Ascending aorta (tissue), 2 donors: ENCODE measurements at places on chromosomes 6 and 20.

DNA sequence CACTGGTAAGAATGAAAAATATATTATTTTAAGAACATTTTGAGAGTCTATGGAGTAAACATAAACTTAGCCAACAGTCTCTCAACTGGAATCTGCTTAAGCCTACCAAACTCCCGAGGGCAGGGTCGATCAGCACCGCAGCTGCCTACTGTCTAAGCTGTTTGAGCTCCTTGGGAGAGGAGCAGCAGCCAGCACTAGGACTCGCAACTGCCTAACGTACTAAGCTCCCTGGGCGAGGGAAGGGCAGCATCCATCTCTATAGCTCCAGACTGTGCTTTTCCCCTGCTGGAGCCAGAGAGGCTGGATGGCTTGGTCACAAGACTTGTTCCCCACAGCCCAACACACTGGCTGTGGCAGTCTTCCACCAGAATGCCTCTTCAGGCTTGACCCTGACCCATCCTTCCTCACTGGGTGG lies 96.4 kb downstream of the MOXD1 start:
- no peak for DNase-seq

DNA sequence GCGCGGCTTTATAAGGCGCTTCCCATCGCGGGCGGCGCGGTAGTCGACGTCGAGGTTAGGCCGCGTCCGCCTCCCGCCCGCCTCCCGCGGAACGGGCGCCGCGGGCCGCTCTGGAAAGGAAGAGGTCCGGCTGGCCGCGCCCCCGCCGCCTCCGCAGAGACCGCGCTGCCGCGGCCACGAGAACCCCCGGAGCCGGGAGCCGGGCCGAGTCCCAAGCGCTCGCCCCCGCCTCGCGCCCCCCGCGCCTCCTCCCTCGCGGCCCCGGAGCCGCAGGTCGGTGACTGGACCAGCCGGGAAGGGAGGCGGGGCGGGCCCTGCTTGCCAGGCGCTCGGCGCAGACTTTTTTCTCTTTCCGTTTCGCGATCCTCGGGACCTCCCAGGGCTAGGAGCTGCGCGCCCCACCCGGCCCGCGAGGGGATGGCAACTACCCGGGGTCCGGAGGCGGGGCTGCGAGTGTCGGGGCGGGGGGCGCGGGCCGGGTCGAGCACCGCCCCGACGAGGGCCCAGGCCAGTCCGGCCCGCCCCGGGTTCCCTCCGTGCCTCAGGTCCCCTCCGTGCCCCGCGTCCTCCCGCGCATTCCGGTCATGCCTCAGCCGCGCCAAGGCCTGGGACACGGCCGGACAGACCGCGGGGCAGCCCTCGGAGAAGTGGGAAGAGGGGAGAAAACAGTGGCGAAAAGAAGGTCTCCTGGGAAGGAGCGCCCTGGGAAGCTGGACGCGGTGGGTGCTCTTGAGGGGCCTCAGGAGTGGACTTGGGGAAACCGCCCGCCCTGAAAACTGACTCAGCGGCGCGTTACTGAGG lies 417 bp upstream of the PXDC1 start:
- DNase-seq, result peak; percentile 96

DNA sequence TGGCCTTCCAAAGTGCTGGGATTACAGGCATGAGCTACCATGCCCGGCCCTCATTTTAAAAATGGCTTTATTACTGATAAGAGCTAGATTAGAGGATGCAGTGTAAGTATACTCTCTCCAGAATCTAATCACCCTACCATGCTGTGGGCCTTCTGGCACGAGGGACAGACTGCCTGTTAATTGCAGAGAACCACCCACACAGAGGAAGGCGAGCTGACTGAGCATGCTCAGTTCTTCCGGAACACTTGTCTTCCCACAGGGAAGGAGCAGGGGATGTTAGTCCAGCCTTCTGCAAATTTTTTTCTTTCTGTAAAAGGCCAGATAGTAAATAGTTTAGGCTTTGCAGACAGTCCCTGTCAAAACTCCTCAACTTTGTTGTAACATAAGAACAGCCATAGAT lies 48.9 kb downstream of the ALDH5A1 start:
- DNase-seq, result no peak

DNA sequence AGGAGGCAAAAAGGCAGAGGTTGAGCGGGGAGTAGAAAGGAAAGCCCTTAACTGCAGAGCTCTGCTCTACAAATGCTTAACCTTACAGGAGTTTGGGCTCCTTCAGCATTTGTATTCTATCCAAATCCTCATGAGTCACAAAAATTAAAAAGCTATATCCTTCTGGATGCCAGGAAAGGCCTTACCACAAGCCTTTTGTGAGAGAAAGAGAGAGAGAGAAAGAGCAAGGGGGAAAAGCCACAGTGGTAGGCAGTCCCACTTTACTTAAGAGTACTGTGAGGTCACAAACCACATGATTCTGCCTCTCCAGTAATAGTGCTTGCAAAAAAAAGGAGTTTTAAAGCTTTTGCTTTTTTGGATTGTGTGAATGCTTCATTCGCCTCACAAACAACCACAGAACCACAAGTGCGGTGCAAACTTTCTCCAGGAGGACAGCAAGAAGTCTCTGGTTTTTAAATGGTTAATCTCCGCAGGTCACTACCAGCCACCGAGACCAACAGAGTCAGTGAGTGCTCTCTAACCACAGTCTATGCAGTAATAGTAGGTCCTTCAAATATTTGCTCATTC lies at the start of gene RUNX2:
Gene RUNX2 (plus strand): TSS at position 375 of the 567 bp plus-strand sequence. CDS start 397 bp downstream, outside the sequence.
- DNase-seq, result no peak

GRCh38 chr6:43269273-43270007 lies 26.2 kb downstream of the TTBK1 start:
- DNase-seq, result no peak

DNA sequence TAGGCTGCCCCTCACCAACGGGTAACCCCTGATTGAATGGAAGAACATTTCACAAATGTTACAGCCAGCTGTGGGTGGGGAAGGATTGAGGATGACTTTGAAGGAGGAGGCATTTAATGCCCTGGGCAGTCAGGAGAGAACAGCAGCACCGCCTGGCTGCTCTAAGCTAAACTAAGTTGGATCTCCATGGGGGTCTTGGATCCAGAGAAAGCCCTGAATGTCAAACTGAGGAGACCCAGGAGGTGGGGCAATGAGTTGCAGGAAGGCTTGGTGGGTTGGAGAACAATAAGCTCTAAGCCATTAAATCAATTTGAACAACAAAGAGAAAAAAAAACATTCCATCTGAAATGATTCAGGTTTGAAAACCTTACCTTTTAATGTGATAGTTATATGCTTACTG lies 35.4 kb downstream of the TMX4 start:
- DNase-seq, result no peak

- no peak for DNase-seq
Observed at GRCh38 chr6:991192-991591, 298.3 kb upstream of the EXOC2 start.

DNA sequence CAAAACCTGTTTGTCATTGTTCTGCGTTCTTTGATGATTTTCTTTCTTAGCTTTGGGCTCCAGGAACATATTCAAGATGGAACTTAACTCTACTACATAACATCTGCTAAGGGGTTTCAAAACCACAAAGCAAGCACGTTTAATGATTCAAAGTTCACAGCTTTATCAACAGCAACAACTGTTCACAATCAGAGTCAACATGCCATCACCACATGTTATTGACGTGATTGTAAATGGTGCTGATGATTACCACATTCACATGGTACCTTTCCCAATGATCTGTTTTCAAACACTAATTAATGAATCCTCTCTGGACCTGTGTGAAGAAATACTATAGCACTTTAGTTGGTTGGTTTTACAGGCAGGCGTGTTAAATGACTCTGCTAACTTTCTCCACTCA lies 180.6 kb upstream of the CEP162 start:
- no peak for DNase-seq

DNA sequence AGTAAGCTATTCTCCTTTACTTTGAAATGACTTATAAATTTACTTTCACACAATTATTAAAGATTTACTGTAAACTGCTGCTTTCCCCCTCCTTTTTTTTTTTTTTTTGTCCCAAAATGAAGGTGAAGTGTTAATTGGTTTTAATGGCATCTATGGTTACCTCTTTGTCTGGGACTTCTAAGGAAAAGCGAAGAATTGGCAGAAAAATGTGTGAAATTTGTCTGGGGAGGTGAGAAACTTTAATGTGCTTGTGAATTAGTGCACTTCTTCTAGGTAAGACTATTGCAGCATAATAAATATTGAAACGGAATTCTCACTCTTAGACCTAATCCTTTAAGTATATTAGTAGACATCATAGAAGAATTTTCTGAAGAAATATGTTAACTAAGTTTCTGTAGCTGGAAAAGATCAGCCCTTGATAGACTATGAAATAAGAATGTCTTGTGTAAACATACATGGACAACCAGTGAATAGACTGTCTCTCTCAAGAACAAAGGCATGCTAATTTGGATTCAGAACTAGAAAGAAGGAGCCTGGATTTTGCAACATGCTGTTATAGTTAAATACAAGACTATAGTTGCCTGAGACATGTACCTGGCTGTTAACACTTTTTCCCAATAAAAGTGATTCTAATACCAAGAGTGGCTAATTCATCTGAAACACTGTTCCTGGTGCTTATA lies 23.9 kb downstream of the FLRT3 start:
- DNase-seq, result no peak

DNA sequence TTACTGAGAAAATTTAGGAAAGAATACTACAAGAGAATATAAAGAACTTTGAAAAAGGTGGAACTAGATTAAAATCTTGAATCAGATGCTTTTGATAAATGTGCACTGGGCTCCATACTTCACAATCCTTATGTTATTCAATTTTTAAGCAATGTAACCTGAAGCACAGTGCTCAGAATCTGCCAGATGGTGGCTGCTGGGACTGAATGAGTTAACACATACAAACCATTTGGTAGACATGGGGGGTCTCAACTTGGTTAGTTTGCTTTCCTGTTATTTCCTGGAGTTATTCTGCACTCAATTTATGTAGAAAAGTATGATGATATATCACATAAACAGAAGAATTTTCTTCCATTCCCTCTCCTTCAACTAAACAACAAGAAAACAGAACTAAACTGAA lies 326.5 kb downstream of the RNGTT start:
- DNase-seq, result no peak

GRCh38 chr6:31572041-31572911 lies at the start of gene LTA:
TSS of gene LTA (plus strand) at chr6:31572289. CDS start at chr6:31572743, 454 bp downstream.
- no peak for DNase-seq

GRCh38 chr6:83518816-83519480 lies 6.6 kb downstream of the PRSS35 start:
- DNase-seq, result no peak

DNA sequence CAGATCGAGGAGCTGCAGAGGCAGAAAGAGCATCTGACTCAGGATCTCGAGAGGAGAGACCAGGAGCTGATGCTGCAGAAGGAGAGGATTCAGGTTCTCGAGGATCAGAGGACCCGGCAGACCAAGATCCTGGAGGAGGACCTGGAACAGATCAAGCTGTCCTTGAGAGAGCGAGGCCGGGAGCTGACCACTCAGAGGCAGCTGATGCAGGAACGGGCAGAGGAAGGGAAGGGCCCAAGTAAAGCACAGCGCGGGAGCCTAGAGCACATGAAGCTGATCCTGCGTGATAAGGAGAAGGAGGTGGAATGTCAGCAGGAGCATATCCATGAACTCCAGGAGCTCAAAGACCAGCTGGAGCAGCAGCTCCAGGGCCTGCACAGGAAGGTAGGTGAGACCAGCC lies 26.2 kb downstream of the C20orf173 start:
- no peak for DNase-seq

DNA sequence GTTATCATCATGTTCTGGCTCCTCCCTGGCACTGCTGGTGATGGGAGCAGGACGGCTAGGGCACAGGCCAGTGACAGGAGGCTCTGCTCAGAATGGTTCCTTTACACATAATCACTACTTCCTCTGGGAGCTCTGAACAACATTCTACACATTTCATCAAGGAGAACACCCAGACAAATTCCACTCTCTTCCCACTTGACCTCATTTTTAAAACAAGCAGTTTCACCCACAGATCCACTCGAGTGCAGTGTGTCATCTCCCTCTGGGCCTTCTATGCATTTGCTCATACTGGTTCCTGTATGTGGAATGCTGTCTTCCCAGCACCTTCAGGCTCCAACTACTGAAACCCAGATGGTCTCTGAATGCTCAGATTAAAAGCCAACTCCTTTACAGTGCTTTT lies 84.8 kb downstream of the ELOVL5 start:
- no peak for DNase-seq

DNA sequence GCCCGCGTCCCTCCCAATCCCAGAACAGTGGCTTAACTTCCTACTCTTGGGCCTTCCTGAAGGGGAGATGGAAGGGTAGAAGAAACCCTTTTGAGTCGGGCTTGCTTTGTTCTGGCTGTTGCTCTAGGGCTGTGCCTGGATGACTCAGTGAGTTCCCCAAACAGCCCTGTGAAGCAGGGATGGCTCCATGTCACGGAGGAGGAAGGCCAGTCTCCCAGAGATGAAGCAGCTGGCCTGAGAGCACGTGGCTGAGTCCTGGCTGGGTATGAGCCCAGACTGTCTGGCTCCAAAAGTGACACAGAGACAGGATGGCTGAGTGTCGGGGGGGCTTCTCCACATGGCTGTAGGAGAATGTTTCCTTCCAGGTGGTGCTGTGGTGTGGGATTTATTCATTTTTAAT lies 4.6 kb downstream of the SYTL3 start:
- peak; percentile 79 for DNase-seq

- no peak for DNase-seq
Observed at GRCh38 chr6:14635195-14635594, 517.6 kb downstream of the CD83 start.

DNA sequence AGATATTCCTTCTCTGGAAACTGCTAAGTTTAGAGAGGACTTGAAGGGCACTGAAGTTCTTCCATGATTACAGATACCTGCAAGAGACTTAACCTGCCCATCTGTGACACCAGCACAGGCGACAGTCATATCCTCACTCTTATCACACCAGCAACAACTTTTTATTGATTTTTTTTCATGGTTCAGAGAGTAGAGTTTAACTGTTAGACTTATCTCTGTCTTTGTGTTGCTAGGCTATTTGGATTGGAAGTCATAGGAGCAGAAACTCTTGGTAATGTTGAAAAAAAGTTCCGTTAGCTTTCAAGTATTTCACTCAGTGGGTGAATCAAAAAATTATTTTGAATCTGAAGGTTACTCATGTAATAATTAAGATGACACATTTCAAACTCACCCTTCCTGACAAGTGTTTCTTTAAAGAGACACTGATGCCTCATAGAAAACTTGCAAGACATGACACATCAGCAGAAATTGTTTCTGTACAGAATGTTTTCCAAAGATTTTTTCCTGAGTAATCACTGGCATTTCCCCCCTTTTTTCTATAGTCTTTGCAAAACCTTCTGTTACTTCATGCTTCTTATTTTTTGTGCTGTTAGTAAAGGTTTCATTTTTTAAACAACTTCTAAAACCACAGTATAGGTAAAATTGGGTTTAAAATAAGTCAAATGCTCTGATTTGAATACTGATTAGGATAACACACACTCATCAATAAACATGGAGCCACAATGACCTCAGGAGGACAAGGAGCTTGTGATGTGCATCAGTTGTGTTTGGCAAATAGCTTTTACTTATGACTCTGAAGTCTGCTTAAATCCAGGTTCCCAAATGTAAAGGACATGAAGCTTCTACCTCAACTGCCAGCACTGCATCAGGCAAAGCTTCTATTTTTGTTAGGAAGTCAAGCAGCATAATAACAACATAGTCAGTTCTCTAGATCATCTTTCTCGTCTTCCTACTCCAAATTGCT lies 252.9 kb upstream of the MAN1A1 start:
- no peak for DNase-seq

GRCh38 chr20:37864298-37864697 lies 38.6 kb upstream of the VSTM2L start:
- no peak for DNase-seq

- DNase-seq, result no peak
Observed at GRCh38 chr6:131372535-131372934, 200.5 kb upstream of the ARG1 start.
